ENCODE measurements at places on chromosomes 11 and 22.
A peak's percentile ranks its signal among the peaks of the same experiment; 100 is the strongest.

DNA sequence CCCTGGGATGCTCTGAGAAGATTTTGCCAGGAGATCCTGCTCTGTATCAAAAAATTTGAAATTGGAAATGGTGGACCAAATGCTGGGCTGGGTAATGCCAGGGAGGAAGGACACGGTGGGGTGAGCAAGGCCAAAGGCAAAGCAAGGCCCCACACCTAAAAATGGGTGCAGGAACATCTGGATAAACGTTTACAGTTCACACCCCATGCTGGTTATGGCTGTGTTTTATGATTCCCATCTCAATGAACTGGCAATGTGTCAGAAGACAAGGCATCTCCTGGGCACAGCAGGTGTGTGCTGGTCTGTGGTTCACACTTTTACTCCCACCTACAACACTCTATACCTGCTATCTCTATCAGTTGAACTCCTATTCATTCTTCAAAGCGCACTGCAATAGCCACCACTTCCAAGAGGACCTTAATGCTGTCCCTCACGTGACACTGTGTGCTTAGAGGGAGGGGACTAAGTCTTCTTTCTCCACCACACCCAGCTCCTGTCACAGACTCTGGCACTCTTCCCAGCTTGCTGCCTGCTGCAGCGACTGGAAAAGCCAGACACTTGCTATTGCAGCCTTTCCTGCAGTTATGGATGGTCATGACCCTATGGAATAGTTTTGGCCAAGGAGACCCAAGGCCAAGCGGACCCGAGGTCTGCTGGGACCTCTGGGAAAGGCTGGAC, 277.5 kb downstream of the CTTN start:
- DNase-seq = no peak

DNA sequence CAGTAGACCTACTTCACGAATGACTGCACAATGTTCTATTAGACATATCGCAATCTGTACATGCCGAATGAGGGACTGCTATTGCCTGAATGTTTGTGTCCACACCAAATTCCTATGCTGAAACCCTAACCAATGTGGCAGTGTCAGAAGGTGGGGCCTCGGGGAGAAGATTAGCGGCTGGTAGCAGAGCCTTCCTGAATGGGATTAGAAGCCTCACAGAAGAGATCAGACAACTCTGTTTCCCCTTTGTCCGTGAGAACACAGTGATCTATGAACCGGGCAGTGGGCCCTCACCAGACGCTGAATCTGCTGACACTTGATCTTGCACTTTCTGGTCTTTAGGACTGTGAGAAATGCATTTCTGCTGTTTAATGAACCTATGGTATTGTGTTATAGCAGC, 33.1 kb downstream of the LRFN4 start:
- no peak for DNase-seq

GRCh38 chr22:19808873-19809478, 45.7 kb downstream of the GNB1L start:
- DNase-seq = no peak

- DNase-seq = no peak
Measured at GRCh38 chr11:100908746-100909145, 220.9 kb downstream of the PGR start.

GRCh38 chr11:100354736-100355135, 332.4 kb upstream of the ARHGAP42 start:
- DNase-seq = no peak

GRCh38 chr11:76524461-76524860, 79.6 kb downstream of the EMSY start:
- DNase-seq = no peak

- no peak for DNase-seq
Measured at GRCh38 chr22:30191040-30191701, 55.4 kb downstream of the LIF start.

DNA sequence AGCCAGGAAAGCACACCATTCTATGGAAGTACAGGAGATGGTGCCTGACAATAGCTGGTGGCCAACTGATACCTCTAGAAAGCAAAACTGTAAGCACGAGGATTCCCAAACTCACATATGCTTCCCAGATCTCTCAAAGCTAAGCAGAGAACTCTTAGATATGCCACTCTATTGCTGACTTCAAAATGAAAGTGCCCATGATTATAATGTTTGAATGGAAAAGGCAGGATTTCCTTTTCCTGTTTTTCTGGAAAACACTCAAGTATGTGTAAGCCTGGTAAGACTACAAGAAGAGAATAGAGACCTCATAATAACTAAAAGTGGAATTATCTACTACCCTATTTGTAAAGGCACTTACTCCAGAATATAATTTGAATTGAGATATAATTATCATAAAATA, 2.6 kb upstream of the CARD18 start:
- no peak for DNase-seq

GRCh38 chr11:112114460-112114859, 27.8 kb downstream of the SDHD start:
- no peak for DNase-seq

DNA sequence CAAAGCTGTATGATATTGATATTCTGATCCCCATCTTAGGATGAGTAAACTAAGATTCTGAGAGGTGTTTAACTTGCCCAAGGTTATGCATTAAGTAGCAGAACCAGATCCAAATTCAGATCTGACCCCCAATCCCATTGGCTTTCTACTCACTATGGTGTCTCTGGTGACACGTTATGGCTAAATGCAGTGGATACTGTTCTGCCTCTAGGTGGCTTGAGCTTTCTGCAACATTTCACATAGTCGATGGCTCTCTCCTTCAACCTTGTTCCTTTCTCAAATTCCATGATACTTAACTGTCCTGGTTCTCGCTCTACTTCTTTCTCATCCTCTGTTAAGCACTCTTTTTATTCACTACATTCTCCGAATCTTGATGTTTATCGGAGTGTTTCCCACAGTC, 9.4 kb downstream of the C11orf97 start:
- no peak for DNase-seq

DNA sequence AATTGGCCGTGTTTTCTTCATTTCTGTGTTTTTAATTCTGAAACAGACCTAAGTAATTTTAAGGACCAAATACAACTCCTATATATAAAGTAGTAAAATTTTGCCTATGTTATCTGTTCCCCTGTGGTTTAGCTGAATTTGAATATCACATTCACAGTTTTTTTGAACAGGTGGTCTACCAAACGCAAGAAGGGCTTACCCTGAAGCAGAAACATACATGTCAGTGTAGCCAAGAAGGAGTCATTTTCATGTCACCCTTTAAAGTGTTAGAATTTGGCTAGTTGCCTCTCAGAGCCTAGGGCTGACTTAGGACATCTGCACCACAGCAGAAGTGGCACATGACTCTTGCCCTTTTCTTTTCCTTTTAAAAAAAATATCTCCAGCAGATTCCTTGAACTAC, 34.3 kb downstream of the MYBPC3 start:
- no peak for DNase-seq

GRCh38 chr22:30396871-30397655, at the start of gene SEC14L2:
Gene SEC14L2, plus strand, starts transcription at chr22:30397018. Its CDS starts 99 bp downstream, at chr22:30397117.
- no peak for DNase-seq

- no peak for DNase-seq
Measured at GRCh38 chr11:91220476-91221202, 997.8 kb upstream of the CHORDC1 start.

- peak; percentile 75 for DNase-seq
Measured at GRCh38 chr11:1882265-1883238, 9.1 kb downstream of the PRR33 start.

- no peak for DNase-seq
Measured at GRCh38 chr11:26780376-26781085, 58.7 kb upstream of the SLC5A12 start.

DNA sequence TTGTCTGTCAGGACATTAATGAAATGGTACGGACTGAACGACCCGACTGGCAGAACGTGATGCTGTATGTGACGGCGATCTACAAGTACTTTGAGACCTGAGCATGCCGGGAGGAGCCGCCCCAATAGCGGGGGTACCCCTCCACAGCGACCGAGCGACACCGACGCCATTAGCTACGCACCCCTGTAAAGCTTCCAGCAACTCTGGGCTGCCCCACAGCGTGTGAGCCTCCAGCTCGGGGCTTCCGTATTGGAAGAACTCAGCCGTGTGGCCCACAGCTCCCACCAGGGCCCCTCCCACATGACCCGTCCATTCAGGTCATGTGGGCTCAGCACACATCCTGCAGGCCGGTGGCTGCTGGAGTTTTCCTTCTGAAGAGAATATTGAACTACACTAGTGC, 12.9 kb upstream of the ADORA2A start:
- no peak for DNase-seq

DNA sequence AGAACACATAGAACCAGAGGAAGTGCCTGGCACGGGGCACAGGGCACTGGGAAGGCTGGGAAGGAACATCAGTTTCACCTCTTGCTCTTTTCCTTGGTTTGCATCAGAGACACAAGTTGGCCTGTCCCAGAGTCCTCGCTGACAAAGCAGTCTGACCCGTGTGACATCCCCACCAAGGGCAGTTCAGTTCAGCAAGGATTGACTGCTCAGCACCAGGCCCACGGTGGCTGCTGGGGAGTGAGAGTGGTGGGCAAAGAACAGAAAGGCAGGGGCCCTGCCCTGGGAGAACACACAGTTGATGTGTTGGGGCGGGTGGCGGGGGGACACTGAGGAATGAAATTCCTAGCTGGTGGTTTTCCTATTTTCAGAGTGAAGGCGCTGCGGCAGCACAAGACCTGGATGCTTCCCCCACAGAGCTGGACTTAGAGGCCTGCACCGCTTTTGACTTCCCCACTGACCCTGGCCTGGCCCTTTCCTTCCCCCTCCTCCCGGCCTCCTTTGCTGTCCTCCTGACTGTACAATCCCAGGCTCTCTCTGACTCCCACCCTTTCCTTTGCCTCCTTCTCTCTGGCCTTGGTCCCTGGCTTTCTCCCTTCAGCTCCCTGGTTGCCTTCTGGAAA, 2.2 kb upstream of the TMPRSS13 start:
- no peak for DNase-seq

GRCh38 chr22:20093418-20094196, 13.6 kb downstream of the DGCR8 start:
- DNase-seq = no peak

GRCh38 chr11:68843703-68844312, 2.1 kb upstream of the CPT1A start:
- no peak for DNase-seq

DNA sequence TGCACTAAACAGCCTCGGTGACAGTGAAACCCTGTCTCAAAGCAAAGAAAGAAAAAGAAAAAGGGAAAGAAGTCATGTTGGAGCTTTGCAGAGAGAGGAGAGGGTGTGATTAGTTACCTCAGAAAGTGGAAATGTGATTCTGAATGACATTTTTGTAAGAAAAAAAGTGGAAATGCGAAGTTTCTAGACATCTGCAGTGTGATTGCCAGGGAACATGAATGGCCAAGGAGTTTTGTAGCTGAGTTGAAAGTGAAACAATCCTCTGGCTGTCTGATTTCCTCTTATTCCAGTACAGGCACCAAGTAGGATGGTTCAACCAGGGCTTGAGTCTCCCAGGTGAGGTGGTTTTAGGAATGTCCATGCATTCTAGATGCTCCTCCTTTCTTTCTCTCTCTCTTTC, 17.8 kb upstream of the SYVN1 start:
- DNase-seq = no peak

GRCh38 chr11:20991471-20991870, 322.1 kb downstream of the NELL1 start:
- no peak for DNase-seq

GRCh38 chr11:133753150-133753549, 92.2 kb downstream of the SPATA19 start:
- no peak for DNase-seq

- DNase-seq = no peak
Measured at GRCh38 chr11:107830915-107831540, 27.6 kb downstream of the SLC35F2 start.

- no peak for DNase-seq
Measured at GRCh38 chr11:130457623-130458409, 9.4 kb downstream of the ADAMTS15 start.

- no peak for DNase-seq
Measured at GRCh38 chr11:9752091-9752490, 88.2 kb downstream of the SWAP70 start.

DNA sequence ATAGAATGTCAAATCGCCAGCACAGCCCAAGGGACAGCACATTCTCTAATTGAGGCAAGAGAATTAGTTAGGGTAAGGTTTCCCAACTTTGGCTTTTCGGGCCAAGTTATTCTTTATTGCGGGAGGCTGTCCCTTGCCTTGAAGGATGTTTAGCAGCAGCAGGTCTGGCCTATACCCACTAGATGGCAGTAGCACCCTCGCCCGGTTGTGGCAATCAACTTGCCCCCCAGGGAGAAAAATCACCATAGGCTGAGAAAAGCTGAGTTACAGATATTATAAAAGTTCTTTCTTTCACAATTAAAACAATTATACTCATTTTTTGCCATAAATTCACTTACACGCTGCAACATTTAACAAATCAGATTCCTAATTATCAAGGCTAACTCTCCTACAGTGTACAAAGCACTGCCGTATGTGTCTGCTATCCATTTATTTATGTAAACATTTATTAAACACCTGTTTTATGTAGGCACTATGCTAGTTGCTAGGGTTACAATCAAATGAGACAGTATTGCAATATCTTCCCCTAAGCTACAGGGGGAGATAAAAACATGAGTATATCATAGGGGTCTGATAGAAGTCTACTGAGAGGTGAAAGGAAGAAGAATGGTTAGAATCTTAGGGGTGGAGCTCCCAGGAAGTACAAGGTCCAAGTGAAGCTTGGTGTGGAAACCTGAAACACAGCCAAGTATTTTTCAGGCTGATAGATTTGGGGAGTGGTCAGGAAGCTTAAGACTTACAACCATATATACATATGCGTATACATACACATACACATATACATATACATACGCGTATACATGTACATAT, 452.3 kb downstream of the RAB38 start:
- DNase-seq = no peak

DNA sequence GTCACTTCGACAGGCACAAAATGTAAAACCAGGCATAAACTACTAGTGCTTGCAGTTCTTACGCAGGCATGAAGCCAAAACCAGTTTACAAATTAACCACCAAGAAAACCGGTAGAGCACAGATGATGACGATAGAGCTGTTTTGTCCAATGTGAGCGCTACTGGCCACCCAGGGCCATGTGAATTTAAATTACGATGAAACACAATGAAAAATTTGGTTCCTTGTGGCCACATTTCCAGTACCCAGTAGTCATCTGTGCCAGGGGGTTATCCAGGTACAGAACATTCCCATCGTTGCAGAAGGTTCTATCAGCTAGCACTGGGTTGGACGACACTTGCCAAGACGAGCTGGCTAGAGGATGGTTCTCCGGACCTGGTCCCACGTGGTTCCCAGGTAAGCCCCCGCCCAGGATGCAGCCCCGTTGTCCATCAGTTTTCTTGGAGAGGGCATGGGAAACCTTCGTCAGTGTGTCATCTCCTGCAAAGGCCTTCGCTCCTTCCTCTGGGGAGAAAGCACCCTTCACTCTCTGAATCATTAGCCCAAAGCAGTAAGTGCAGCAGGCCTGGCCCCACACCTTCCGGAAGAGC, 1.1 kb upstream of the CD81 start:
- no peak for DNase-seq

GRCh38 chr11:23732026-23732425, 764.8 kb upstream of the LUZP2 start:
- DNase-seq = no peak
